Activated naive CD8-positive, alpha-beta T cell treated with anti-CD3 and anti-CD28 coated beads, Interleukin-2, amount 50 U/mL, for 16 hours (primary cell): ENCODE measurements at places on chromosomes 5 and 9.

DNA sequence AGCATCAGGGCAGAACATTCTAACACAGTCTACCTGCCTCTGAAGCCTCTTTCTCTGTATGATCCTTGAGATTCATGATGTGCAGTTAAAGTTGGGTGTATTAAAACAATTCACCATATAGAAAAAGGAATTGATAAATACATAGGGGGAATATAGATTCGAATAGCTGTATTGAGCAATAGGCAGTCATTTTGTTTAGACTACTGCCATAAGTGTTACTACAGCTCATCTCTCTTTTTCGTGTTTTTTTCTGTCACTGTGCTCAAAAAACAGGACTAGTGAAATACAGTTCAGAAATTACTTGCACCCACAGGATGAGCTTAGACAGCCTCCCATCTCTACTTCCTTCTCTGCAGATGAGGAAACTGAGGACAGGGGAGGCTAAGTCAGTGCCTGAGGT, 144.6 kb upstream of the FBN2 start:
- no peak for DNase-seq

- DNase-seq = no peak
Observed at GRCh38 chr5:76278261-76278789, 124.8 kb upstream of the IQGAP2 start.

DNA sequence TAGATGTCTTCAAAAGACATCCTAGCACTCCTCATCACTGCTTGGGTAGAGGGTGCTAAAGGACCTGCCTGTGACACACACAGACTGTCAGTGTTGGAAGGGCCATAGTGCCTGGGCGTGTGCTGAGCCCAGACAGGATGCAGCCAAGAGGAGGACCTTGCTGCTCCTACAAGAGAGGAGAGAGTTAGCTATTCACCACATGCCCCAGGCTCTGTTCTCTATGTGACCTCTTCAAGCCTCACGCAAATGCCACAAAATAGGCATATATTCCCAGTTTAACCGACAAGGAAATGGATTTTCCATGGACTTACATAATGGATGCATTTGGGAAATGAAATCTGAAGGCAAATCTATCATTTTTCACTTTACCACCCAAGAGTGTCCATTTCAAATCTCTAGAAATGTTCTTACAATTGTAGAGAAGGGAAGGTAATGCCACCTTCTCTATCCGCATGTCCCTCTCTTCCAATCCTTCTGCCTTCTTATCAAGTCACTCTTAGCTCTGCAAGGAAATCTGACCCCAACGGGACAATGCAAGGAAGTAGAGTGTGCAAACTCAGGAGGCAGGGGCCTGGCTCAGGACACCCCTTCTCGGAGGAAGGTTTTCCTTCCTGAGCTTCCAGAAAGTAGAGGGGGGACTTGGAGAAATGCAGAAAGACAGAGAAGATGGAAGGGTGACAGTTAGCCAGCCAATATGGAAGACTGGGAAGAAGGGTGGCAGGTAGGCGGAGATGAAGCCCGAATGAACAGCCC, 49.5 kb downstream of the TRIM32 start:
- no peak for DNase-seq

DNA sequence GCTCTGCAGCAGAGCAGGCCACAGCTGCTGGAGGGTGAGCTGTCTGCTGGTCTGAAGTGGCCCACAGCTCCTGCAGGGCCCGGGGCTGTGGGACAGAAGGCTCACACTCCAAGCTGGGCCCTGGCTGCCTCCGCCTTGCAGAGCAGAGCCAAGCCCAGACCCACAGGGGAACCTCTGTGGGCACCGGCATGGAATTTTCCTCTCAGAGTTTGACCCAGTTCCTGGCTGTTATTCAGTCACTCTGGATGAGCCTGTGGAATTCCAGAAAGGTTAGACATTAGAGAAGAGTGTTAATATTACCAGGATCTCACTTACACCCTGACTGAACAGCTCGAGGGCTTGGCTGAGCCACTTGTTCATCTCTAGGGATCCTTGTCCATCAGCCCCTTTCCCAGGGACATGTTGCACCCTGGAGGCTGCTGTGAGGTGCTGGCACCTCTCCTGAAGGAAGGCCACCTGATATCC, 17.5 kb downstream of the IL9 start:
- no peak for DNase-seq

DNA sequence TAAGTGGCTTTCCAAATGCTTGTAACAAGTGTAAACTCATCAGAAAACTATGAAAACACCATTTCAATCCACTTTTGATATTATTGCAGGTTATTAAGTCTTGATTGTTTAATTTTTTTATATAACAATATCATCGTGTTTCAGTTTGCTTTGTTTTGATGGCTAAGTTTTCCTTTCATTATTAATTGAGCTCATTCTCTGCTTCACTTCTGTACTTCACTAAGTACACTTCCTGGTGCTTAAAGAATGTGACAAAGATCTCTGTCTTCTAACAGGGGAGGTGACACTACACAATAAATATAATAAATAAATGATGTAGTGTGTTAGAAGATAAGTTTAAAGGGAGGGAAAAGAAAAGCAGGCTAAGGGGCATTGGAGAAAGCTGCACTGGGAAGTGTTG, 13.0 kb upstream of the RAD23B start:
- no peak for DNase-seq

GRCh38 chr5:42403236-42403635, 20.0 kb upstream of the GHR start:
- no peak for DNase-seq

- no peak for DNase-seq
Observed at GRCh38 chr5:168286386-168286785, 5.1 kb upstream of the WWC1 start.

- no peak for DNase-seq
Observed at GRCh38 chr9:92476962-92477361, 5.3 kb downstream of the ASPN start.

GRCh38 chr5:32504989-32505596, 60.6 kb upstream of the ZFR start:
- no peak for DNase-seq

GRCh38 chr5:155049569-155050383, 36.2 kb downstream of the KIF4B start:
- DNase-seq = no peak

GRCh38 chr9:32581512-32582143, 8.7 kb upstream of the NDUFB6 start:
- DNase-seq = no peak

DNA sequence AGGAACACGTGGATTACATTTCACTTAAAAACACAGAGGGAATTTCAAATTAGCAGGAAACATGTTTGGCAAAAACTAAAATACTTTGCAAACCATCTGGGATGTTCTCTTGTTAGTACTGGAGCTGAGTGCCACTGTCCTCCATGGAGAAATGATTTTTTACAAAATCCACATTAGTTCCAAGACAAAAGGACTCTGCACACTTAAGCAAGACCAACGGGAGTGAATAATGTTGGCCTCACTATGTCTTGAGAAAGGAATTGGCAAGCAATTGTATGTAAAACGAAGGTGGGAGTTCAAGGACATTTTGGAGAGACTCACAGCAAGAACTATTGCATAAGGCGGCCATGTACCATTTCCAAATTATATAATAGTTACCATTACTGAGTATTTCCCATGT, 547.5 kb downstream of the EBF1 start:
- no peak for DNase-seq

GRCh38 chr5:82809420-82810143, 267.6 kb downstream of the TMEM167A start:
- DNase-seq = no peak

- DNase-seq = no peak
Observed at GRCh38 chr9:20023210-20023905, 234.5 kb upstream of the SLC24A2 start.

DNA sequence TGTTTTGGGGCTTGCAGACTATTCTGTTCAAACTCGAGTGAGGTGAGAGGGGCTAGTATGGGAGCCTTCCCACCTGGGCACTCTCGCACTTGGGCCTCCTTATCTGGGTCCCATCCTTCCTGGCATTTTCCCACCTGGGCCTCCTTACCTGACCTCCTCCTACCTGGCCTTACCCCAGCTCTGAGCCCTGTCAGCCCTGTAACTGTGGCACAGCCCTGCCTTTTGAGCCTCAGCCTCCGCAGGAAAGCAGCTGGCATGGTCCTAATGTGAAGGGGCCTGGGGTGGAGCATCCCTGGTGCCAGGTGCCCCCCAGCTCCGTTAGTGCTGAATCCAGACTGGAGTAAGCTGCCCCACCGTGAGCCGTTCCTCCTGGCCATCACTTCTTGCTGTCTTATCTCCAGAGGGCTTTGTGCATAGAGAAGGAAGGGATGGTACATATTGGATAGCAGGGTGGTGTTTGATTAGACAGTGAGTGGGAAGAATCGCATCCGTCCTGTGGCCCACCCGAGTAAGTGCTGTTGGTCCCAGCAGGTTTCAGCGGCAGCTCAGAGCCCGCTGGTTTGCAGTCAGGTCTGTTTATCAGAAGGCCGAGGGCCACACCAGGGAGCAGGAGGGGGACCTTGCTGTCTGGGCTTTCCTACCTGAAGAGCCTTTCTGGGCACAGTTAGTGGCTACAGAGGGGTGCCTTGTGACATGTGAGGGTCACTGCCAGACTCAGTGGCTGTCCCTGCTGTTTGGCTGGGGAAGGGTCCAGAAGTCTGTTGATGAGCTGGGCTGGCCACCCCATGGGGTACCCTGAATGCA, 76.5 kb downstream of the WNK2 start:
- DNase-seq = no peak

DNA sequence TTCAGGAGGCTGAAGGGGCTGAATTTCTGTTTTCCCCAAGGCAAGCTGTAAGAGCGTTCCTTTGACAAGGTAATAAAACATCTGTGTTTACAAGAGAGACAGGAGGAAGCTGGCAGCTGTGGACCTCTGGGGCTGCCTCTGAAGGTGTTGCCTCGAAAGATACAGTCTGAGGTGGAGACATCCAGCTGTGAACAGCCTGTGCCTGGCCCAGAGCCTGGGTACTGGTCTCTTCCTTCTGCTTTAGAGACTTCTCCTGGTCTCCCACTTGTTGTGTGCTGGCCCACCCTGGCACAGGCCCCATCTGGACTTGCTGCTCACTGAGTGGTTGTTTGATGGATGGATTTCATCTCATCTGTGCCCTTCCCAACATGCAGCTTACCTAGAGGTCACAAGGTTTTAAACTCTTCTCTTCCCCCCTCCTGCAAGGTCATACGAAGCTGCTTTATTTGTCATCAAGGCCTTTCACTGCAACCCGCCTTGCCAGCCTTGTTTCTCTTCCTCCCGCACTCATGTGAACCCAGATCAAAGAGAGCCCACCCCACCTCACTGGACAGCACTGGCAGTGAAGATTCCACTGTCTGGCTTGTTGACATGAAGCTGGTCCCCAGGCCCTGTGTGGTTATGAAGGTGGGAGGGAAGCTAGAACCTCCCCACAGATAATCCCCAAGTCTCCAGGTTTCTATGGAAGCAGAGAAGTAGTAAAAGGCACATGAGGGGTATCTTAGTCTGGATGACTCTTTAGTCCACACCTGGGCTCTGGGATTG, 35.0 kb upstream of the ALDH1B1 start:
- no peak for DNase-seq

DNA sequence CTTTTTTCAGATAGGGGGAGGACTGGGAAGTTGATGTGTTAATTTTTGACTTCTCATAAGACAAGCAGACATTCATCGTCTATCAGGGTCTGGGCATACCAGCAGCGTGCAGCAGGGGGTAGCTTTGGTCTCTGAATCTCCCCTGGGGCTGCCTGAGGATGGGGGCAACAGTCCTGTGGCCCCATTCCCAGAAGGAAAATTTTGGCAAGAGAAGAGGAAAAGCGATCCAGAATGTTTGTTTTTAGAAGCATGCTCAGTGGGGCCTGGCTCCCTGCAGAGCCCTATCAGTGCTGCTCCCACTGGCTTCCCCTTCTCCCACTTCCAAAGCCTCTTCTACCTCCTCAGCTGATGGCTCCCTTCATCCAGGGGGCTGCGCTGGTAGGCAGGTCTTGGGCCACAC, 194.8 kb upstream of the IL12B start:
- no peak for DNase-seq

GRCh38 chr5:22928821-22929482, 75.8 kb upstream of the CDH12 start:
- no peak for DNase-seq

DNA sequence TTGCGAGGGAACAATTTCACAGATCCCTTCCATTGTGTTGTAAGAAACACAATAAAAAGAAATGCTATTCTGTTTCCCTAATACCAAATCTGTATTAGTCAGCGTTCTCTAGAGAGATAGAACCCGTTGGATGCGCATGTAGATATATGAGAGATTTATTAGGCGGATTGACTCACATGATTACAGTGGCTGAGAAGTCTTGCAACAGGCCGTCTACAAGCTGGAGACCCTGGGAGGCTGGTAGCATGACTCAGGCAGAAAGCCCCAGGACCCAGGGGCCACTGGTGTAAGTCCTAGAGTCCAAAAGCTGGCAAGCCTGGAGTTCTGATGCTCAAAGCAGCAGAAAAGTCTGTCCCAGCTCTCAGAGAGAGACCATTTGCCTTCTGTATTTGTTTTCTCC, 18.4 kb upstream of the IL17B start:
- DNase-seq = no peak
